NCI-H2107 (cell line): ENCODE measurements at places on chromosomes 11 and 22.

DNA sequence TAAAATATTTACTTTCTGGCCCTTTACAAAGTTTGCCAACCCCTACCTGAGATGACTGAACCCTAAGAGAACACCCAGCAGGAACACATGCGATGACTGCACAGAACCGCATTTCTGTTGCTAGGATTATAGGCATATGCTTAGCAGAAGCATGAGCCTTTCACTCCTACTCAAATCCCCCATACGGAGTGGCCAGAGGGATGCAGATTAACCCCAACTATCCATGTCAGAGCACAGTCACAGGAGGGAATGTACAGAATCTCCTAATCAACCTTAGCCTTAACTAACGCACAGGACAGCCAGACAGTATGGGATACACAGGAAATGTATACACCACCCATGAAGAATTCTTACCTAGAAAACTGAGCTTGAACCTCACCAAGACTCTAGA is 6.2 kb downstream of the HPS4 start:
- no peak for DNase-seq

- peak; percentile 42 for DNase-seq
Observed at GRCh38 chr11:128905345-128906184, 14.4 kb downstream of the KCNJ5 start.

DNA sequence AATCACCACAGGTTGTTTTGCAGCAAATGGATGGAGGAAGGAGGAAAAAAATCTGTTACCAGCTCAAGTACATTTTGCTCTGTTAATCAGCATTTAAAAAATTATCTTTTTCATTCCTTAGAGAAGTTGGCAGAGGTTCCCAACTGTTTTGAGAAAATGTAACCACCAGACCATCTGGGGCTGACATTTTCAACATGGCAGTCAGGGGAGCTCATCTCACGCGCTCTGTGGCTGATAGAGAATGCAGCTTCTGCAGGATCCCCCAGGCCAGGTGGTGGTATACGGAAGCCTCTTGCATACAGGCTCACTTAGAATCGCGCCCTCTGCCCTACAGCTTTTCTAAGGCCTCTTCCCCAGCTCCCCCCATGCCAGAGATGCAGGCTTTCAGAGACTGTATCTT is 68.0 kb upstream of the OPCML start:
- DNase-seq: no peak

DNA sequence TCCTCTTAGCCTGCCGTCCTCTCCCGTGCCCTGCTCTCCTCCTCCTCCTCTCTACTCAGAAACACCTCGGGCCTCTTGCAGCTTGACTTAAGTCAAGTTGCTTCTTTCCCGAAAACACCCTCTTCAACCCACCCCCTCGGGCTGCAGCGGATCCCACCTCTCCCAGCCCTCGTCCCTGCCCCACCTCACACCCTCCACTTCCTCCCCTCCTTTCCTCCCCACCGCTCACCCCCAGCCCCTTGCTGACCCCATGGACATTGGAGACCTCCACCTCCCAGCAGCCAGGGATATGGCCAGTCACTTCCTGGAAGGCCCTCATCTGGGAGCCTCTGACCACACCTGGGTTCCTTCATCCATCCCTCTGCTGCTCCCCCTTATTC is 8.5 kb upstream of the CYTH4 start:
- DNase-seq: no peak

DNA sequence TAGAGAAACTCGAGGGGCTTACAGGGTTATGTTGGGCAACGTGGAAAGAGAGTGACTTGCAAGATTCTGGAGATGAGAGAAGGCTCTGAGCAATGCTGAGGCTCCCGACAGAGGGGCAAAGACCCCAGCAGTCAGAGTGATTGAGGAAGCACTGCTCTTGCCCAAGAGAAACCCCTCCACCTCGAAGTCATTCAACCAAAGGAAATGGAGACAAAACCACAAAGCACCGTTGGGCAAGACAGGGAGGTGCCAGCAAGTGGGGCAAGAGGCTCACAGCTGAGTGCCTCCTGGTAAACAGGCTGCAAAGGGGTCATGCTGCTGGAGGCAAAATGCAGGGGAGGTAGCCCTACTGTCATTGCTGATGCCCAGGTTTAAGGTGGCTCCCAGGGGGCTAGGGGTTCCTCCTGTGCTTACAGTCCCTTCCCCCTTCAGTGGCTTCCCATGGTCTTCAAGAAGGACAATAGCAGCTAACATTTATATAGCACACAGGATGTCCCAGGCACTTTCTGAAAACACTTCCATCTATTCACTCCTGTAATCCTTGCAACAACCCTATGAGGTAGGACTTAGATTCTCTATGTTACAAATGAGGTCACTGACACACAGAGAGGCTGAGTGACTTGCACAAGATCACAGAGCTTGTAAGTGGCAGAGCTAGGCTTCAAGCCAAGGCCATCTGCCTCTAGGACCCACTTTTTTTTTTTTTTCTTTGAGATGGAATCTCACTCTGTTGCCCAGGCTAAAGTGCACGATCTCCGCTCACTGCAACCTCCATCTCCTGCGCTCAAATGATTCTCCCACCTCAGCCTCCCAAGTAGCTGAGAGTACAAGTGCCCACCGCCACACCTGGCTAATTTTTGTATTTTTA is 18.1 kb upstream of the MYH9 start:
- DNase-seq: no peak

- DNase-seq: no peak
Observed at GRCh38 chr11:67996622-67997474, 7.0 kb downstream of the UNC93B1 start.

GRCh38 chr22:26680485-26680884 is 23.1 kb downstream of the MIAT start:
- no peak for DNase-seq

DNA sequence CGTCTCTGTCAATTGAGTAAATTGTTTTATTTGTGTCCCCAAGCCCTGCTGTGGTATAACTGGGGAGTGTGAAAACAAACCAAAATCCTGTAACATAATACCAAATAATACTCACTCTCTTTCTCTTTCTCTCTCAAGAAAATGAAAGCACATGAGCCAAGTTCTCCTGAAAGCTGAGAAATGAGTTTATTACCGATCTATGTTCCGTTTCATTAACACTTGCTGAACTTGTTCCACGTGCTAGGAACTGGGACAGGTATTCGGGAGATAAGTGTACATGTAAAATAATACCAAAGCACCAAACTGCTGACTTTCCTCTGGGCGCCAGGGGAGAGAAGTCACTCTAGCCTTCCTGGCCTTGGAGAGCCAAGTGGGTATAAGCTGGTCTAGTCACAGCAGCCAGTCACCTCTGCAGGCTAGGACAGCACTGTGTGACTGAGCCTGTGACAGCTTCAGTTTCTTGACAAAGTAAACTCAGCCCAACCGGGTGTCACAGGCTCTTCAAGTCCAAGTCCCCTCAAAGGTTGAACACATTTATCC is 23.1 kb downstream of the CD6 start:
- no peak for DNase-seq

- DNase-seq: no peak
Observed at GRCh38 chr11:86047275-86047991, 21.5 kb downstream of the PICALM start.

GRCh38 chr11:10298342-10298741 is 4.3 kb upstream of the SBF2 start:
- no peak for DNase-seq

DNA sequence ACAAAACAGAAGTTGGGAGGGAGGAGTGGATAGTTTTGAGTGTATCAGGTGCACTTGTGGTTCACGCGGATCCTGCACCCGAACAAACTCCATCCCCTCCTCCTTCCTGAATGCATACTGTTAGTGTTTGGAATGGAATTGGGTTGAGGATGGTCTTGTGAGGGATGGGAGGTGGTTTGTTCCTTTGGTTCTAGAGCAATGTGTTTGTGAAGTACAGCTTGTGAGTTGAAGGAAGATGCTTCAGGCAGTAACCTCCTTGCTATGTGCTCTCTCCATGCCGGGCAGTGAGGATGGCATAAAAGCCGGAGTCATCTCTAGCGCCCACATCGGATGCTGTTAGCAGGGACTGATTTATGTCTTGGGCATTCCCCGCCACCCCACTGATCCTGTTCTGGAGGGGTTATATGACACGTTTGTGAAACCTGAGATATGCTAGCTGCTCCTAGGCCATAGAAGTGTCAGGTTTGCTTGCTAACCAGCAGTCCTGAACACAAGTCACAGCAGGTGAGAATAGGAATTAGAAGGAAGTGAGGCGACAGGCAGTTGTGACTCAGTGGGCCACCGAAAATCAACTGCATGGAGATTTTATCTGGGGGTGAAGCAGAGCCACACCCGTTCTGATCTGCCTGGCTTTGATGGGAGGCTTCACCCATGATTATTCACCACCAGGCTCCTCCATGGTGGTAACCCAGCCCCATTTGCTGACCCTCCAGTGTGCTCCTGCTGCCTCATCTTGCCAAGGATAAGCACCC is 2.2 kb downstream of the BCR start:
- peak; percentile 46 for DNase-seq
